ENCODE measurements at places on chromosomes 3 and 15.

GRCh38 chr3:88408935-88409334 is 259.2 kb downstream of the C3orf38 start:
- DNase-seq, result no peak

DNA sequence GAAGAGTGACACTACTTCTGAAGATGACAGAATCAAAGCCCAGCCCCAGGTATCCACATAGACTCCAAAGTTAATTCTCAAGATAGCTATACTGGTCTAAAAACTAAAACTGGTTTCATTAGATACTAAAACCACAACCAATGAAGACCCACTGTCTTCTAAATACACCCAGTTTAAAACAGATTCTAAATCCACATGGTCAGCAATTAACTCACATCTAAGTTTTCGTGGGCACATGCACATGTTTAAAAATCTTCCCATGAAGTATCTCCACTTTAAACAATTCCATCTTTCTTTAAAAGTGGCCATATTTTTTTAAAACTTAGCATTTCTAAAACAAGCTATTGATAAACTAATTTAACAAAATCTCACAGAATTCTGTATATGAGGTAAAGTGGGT is 63.1 kb downstream of the GPR160 start:
- no peak for DNase-seq

- no peak for DNase-seq
Measured at GRCh38 chr15:32941823-32942222, 224.0 kb downstream of the GREM1 start.

- DNase-seq, result no peak
Measured at GRCh38 chr3:179035232-179035631, 36.4 kb downstream of the ZMAT3 start.

- DNase-seq, result no peak
Measured at GRCh38 chr3:150022381-150023238, 51.9 kb upstream of the PFN2 start.

DNA sequence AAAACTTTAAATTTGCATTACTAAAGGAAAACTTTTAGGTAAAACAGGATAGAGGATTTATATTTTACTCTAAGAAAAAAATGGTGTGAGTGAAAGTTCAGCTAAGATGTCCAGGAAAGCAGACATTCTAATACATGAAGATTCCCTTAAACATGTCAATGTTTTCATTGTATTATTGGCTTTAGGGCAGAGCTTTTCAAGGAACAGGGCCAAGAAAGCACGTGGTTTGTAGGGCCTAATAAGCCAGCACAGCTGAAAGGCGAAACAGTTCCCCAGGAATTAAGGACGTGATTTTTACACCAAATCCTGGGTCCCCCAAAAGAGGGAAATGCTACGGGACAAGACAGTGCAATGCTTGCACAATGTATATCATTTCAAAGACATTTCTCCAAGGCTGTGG is 48.6 kb upstream of the MKRN3 start:
- DNase-seq, result no peak

GRCh38 chr15:63718590-63719035 is 115.1 kb downstream of the HERC1 start:
- DNase-seq, result no peak

DNA sequence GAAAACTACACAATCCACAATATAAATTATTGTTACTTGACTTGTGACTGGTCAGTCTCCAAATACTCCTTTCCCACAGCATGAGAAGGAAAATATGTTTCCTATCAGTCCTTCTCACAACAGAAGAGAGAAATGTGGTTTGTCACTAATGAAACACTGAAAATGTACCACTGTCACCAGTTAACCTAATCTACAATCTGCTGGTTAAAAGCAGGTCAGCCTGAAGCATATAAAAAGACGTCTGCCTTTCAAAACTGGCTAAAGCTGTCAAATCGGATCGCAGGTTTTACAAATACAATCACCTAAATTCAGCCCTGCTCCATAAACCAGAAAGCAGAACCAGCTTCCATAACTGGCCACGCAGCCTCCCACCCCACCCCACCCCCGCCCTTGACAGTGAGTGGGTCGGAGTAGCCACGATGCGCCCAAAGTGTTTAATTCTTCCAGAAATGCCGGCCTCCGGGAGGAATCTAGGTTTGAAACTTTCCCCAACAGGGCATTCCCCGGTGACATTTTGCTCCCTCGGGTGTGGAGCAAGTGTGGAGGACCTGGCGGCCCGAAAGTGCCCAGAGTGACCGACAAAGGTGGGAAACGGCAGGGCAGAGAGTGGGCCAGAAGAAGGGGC is 682 bp downstream of the ETFA start:
- peak; percentile 16 for DNase-seq

DNA sequence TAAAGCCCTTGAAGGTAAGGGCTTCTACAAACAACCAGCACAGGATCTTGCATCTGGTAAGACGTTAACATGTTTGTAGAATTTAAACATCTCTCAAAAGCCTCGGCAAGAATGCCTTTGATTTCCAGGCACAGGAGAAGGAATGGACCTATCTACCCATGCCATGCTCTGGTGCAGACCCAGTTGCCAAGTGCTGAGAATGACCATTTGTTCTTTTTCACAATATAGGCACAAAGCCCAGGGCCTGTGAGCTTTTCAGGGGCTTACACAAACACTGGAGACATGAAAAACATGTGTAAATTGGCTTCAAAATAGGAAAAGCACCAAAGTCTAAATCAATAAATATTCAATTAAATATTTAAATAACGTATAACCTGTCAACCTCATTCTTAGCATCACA is 266.9 kb upstream of the TTC14 start:
- DNase-seq, result no peak

DNA sequence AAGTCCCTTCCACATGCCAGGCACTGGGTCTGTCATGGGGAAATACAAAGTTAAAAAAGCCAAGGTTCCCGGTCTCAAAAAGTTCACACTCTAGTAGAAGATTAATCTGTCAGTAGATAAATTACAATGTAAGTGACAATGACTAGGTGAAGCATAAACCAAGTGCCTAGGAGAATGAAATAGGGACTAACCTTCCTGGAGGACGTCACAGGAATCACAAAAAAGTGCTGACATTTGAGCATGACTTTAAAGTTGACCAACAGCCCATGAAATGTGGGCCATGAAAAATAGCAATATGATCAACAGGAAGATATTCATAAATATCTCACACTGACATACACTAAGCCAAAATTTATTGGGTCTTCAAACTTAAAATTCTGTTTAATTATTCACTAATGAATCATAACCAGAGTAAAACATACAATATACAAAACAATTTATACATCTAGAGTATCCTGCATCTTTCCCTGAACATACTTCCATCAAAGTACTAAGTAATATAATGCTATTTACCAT is 20.0 kb downstream of the COPS2 start:
- no peak for DNase-seq

- DNase-seq, result no peak
Measured at GRCh38 chr3:53324105-53324504, 23.2 kb downstream of the DCP1A start.

GRCh38 chr3:112627419-112627818 is 13.5 kb downstream of the CCDC80 start:
- DNase-seq, result no peak

DNA sequence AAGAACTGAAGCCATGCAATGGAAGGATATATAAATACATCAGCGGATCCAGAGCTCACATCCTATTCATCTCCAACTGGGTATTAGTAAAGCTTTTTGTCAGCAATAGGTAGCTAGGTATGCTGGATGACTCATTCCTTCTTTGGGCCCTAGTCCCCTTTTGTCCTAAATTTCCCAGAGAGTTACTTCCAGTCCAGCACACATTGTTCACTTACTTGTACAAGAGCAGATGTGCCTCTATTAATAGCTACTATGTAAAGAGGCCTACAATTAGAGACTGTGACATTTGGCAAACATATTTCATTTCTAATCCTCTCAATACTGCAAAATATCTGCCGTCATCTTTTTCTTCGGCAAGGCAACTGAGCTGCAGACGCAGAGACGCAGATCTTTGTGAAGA is 1.7 kb upstream of the SLC4A7 start:
- DNase-seq, result no peak

- DNase-seq, result peak; percentile 45
Measured at GRCh38 chr15:69478259-69478781, 25.7 kb downstream of the RPLP1 start.

GRCh38 chr3:169600732-169601131 is 62.8 kb downstream of the MECOM start:
- no peak for DNase-seq

- no peak for DNase-seq
Measured at GRCh38 chr15:59779110-59779509, 90.0 kb upstream of the BNIP2 start.

- DNase-seq, result peak; percentile 43
Measured at GRCh38 chr15:85534031-85534430, 153.6 kb downstream of the AKAP13 start.
